Jurkat, Clone E6-1 (cell line): ENCODE measurements at places on chromosomes 3 and 15.

GRCh38 chr15:91561371-91562100 is 292.0 kb upstream of the SLCO3A1 start:
- no peak for DNase-seq

GRCh38 chr3:149527531-149528339 is 53.2 kb downstream of the TM4SF4 start:
- no peak for DNase-seq

DNA sequence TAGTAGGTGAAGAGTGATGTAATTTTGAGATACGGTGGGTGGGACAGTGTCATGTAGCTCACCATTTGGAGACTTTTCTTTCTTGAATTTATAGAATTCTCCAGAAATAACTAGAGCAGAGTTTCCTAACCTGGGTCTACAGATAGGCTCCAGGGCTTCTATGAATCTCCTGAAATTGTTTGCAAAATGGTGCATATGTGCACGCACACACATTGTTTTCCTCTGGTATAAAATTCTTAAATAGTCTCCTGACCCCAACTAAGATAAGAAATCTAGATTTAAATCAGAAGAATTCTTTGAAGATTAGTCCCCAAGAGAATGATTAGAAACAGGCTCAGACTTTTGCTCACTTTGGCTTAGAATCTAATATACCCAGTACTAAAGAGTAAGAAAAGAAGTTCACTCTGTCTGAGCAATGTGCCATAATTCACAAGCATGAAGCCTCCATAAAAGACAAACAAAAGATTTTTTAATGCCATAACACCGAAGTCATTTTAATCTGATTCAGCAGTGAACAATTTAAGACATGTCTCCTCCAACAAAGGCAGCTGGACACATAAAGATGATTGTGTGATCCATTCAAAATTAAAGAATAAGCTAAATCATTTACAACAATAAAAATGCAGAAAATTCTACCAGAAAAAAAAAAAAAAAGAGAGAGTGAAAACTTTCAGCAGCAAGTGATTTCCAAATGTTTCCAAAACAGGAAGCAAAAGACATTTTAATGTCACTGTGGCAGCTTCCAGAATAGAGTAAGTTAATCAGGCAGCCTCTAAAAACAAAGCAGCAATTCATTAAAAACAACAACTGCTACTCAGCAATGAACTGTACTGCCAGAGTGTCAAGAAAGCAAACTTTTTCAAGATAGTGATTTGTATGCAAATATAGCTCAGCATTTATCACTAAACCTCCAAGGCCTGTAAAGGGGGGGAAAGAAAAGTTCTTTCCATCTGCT is 975.5 kb upstream of the CFAP20DC start:
- no peak for DNase-seq

DNA sequence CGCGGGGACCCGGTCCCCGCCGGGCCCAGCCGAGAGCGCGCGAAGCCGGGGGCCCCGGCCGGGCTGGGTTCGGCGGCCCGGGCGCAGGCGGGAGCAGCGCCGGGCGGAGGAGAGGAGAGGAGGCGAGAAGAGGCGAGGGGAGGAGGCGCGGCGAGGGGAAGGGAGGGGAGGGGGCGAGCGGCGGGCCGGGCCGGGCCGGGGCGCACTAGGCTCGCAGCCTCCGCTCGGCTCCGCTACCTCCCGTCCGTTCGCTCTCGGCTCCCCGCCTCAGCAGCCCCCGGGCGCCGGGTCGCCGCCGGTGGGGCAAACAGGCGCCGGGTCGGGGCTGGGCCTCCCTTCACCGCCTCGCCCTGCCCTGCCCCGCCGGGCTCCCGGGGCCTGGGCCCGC is 351 bp downstream of the INSYN1 start:
- DNase-seq: no peak

DNA sequence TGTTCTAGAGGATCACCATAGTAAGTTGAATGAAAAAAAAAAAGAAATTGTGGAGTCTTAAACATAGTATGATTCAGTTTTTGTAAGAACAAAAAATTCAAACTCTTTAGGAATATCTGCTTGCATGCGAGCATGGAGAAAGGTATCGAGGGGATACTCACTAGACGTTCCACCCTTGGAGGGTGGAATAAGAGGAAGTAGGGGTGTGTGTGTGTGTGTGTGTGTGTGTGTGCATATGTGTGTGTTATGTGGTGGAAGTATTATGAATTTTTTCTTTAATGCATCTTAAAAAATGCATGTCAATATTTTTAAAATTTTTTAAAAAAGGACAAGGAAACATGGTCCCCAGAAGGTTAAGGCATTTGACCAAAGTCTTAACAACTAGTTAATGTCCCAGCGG is 26.5 kb upstream of the SIAH2 start:
- no peak for DNase-seq

- DNase-seq: no peak
Observed at GRCh38 chr3:38533285-38533976, 37.3 kb downstream of the EXOG start.
